ENCODE measurements at places on chromosomes 1 and 21.

DNA sequence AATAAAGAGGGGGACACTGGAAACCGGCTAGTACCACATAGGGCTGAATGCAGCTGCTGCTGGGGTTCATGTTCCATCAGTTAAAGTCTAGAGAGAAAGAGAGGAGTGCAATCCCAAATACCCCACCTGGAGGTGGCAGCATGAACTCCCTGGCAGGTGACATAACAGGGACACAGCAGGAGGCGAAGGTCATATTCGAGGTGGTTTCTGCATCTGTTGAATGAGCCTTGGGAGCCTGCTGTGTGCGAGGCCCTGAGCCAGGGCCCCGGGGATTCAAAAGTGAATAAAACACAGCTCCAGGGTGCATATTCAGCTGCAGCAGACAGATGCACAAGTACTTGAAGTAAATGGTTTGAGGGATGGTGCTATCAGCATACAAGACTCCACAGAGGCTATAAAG lies 456.8 kb downstream of the SETD4 start:
- DNase-seq = no peak

DNA sequence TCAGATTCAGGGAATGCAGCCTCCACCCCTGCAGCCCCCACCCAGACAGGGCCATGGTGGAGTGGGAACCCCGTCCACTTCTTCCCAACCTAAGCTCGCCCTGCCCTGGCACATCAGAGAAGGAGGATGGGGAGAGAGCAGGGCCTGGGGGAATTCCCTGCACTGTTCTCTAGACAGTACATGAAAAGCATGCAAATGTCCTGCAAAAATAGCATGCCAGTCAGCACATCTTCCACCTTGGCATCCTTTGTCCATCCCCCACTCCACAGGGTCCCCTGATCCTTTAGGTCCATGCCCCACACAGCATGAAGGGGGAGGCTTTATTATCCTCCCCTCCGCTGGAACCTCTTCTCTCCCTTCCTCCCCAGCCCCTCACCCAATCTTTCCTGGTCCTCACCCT lies 35.0 kb upstream of the RD3 start:
- DNase-seq = no peak

DNA sequence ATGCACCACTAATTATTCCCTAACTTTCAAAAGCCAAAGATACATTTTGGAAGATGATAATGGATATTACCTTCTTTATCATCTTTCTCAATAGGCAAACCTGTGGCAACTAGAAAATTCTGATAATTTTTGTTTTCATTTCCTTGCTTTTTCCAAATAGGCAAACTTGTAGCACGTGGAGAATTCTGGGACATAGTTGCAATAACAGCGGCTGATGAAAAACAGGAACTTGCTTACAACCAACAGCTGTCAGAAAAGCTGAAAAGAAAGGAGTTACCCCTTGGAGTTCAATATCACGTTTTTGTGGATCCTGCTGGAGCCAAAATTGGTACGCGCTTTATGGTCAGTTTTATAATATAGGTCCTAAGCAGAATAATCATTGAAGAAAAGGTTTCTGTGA lies 1.5 kb downstream of the FPGT start:
- DNase-seq = no peak

- no peak for DNase-seq
These were observed 425.3 kb downstream of the DUSP10 start for GRCh38 chr1:221316491-221317056.

DNA sequence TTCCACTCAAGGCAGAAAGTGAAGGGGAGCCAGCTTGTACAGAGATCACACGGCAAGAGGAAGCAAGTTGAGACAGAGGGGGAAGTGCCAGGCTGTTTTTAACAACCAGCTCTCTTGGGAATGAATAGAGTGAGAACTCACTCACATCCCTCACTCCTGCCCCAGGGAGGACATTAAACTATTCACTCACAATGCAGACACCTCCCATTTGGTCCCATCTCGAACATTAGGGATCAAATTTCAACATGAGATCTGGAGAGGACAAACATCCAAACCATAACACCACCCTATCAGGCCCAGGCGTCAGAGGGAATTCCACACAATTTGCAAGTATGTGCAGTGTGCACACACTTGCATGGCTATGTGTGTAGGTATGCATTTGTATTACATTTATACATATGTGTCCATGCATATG lies 62.7 kb downstream of the DMAP1 start:
- DNase-seq = no peak

DNA sequence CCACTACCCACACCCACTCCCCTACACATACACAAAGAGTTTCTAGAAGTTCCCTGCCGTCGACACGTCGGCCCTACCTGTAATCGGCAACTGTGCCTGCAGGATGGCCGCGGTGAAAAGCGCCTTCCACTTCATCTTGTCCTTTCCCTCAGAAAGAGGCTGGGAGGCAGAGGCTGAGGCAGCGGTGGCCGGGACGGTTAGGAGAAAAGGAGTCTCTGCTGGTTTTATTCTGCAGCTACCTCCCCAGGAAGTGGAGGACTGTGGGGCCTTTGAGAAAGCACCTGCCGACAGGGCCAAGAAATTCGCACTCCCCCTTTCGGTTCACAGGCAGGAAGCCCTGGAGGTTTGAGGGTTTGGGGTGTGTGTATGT lies at the start of gene CD247:
Gene CD247 (minus strand): TSS at position 199 of the 370 bp plus-strand sequence. CDS start 64 bp downstream, at position 135.
- DNase-seq = peak; percentile 60

DNA sequence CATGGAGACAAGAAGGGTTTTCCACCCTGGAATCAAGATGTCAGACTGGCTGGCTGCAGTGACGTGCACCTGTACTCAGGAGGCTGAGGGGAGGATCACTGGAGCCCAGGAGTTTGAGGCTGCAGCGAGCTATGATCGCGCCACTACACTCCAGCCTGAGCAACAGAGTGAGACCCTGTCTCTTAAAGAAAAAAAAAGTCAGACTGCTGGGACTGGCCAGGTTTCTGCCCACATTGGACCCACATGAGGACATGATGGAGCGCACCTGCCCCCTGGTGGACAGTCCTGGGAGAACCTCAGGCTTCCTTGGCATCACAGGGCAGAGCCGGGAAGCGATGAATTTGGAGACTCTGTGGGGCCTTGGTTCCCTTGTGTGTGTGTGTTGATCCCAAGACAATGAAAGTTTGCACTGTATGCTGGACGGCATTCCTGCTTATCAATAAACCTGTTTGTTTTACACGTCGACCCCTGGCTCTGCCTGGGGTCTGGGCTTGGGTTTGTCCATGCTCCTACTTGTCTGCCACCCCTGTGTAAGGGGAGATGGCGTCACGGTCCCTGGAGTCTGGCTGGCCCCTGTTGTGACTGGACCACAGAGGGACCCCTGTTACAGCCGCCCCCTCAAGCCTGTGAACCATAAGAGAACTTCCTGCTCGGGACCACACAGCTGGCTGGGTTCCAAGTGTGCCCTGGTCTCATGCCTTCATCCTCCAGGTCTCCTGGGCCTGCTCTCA lies 20.9 kb upstream of the VPS13D start:
- DNase-seq = peak; percentile 88

DNA sequence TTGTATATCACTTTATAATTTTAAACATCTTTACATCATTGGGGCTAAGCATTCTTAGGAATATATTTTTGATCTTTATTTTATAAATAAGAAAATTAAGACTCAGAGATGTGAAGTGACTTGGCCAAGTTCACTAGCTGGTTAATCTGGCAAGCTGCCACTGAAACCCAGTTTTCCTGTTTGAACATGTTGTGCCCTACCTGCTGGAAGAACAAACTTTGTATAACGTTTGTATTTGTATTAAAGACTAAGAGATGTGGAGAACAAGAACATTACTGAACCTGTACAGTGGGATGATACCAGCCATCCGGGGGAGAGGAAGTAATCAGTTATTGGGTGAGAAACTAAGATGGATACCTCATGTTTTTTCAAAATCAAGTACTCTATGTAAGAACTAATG lies 77.2 kb upstream of the SIPA1L2 start:
- no peak for DNase-seq

GRCh38 chr1:240237305-240237721 lies 145.6 kb downstream of the FMN2 start:
- DNase-seq = no peak

DNA sequence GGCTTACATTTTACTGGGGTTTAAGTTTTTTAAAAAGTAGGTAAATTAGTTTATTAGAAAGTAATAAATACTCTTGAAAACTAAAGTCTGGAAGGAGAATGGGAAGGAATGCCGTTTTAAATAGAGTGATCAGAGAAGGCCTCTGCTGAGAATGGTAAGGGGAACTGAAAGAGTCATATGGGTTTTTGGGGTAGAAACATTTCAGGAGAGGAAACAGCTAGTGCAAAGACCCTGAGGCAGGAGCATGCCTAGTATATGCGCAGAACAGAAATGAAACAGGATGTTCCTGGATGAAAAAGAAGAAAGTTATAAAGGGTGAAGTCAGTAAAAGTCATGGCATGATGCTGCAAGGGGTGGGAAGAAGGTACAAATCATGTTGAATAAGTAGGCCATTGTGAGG lies 38.9 kb downstream of the ZC3H11B start:
- no peak for DNase-seq

DNA sequence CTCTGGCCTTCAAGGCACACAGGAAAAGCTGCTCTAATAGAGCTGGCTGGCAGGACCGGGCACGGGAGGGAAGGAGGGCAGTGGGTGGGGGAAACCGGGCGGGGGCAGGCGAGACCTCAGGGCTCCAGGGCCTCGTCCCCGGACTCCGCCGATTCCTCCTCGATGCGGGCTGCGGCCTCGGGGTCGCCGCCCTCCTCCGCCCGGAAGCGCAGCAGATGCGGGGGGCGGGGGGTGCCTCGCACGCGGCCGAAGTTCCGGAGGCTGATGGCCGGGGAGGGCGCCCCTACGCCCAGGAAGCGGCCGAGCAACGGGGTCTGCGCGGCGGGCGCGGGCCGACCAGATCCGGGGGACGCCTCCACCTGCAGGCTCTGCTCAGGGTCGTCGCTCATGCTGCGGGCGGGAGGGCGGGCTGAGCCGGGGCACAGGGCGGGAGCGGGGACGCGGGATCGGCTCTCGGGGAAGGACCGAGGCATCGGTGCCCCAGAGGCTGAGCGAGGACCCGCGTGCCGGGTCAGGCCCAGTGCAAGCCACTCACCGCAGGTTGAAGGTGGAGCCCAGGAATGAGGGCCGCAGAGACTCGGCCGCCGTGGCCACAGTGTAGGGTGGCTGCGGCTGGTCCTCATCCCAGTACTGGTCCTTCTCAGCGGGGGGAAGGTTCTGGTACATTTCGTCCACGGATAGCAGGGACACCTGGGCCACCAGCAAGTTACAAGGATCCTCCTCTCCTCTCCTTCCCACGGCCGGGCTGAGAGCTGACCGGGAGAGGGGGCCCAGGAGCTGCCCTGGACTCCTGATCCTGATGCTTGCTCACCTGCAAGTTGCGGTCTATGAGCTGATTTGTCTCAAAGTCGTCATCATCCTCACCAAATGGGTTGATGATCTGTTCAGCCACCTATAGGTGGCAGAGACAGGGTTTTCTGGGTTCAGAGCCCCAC lies 3.6 kb downstream of the BEST4 start:
- peak; percentile 42 for DNase-seq

- no peak for DNase-seq
These were observed 16.9 kb downstream of the SLC45A3 start for GRCh38 chr1:205663286-205663936.

DNA sequence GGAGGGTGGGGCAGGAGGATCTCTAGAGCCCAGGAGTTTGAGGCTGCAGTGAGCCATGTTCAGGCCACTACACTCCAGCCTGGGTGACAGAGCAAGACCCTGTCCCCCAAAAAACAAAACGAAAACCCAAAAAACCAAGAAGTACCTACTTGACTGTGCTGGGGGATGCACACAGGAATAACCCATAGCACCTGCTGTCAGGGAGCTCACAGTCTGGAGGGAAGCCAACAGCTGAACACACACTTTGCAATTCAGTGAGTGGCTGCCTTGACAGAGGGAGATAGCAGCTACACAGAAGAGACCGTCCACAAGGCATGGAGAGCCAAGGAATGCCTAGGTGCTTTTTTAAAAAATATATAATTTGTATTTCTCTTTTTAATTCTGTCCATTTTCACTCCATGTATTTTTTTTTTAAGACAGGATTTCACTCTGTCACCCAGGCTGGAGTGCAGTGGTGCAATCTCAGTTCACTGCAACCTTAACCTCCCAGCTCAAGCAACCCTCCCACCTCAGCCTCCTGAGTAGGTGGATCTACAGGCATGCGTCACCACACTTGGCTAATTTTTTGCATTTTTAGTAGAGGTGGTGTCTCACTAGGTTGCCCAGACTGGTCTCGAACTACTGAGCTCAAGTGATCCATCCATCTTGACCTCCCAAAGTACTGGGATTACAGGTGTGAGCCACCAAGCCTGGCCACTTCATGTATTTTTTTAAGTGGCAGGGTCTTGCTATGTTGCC lies 68.7 kb downstream of the NID1 start:
- no peak for DNase-seq

- no peak for DNase-seq
These were observed 27.1 kb upstream of the KCTD3 start for GRCh38 chr1:215539803-215540570.

DNA sequence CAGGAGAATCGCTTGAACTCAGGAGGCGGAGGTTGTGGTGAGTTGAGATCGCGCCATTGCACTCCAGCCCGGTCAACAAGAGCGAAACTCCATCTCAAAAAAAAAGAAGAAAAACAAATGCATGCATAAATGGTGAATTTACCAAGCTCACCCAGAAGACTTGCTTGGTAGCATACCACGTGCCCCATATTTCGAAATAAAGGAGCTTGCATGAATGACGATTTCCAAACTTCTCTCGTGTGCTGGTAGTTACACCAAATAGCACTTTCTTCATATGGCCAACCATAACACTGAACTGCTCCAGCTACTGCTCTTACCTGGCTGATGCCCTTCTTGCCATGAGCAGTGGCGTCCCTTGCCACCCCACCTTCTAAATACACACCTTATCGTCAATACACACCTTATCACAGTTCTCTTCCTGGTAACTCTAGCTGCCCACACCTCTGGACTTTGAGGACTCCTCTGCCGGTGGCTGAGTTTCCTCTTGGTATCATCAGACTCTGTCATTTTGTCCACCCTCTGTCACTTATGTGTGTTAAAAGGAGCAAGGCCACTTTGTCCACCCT lies 2.8 kb downstream of the DOP1B start:
- no peak for DNase-seq

GRCh38 chr1:115564201-115564600 lies 77.6 kb upstream of the VANGL1 start:
- no peak for DNase-seq

DNA sequence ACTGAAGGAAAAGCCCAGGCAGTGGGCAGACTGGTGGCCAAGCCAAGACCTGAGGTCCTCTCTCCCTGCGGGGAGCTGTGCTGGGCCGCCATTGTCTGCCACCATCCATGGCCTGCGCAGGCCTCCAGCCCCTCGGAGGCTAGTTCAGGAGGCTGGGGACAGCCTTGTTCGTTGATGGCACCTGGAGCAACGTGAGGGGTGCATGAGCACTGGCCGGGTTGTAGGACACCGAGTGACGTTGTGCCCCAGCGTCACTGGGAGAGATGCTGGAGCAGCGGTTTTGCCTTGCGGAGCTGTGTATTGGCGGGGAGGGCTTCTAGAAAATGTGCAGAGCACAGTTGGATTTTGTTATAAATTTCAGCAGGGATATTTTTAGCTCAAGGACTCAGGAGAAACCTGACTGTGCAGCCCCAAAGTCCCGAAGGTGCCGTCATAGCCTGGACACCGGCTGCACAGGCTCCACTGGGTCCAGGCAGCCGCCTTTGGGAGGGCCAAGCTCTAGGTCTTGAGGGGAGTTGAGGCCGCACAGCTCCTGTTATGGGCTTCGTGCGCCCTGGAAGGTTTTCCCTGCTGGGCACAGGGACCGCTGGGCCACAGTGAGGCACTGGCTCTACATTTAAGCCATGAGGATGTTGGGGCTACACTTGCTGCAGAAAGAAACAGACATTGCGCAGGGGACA lies 48.2 kb upstream of the ADARB1 start:
- DNase-seq = no peak
